AG04450 (cell line): ENCODE measurements at places on chromosomes 6 and 20. TPM values are rescaled to one million over a fixed set of nuclear protein-coding genes. Genes with fewer than 3 reads are reported as not detected.

DNA sequence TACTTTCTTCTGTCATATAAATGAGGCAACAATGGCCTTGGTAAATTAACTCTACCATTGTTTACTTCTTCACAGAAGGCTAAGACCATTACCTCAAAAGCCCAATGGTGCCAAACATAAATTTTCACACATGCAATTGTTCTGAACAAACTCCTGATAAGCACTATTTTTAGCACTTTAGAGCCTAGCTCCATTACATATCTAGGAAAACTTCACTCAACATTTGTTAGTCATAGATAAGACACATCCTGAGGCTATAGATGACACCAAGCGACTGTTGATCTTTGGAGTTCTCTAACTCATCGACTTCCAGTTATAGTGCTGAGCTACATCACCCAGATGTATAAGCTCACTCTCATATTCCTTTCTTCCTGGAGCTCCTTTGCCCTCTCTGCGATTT, 245.9 kb downstream of the EYS start:
- no peak for DNase-seq

The GTF3C6 gene
- 49.2 and 65.7 TPM in 2 replicates for polyA plus RNA-seq

DNA sequence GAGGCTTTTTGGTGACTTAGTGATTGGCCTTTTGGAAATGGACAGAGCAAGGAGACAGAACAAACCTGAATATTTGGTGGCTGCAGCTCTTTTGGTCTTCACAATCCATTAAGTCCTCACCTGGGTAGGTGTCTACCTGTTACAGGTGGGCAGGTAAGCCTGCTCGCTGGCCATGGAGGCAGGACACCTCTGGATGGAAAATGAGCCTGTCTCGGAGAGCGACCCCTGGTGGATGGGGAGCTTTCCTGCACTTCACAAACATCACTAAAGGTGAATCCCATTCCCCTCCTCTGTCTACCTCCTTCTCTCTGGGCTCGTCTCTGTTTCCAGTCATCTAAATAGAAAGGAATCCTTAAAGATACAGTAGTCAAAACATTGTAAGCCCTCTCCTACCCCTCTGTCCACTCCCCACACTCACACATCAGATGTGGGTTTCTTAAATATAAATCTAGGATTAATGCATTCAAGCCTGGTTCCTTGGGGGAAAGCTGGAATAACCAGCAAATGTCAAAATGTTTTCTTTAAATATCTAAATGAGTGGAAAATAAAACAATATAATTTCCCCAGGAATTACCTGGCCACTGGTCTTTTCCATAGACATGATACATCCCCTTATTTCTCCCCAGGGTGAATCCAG, 304.9 kb downstream of the CDH26 start:
- no peak for DNase-seq

DNA sequence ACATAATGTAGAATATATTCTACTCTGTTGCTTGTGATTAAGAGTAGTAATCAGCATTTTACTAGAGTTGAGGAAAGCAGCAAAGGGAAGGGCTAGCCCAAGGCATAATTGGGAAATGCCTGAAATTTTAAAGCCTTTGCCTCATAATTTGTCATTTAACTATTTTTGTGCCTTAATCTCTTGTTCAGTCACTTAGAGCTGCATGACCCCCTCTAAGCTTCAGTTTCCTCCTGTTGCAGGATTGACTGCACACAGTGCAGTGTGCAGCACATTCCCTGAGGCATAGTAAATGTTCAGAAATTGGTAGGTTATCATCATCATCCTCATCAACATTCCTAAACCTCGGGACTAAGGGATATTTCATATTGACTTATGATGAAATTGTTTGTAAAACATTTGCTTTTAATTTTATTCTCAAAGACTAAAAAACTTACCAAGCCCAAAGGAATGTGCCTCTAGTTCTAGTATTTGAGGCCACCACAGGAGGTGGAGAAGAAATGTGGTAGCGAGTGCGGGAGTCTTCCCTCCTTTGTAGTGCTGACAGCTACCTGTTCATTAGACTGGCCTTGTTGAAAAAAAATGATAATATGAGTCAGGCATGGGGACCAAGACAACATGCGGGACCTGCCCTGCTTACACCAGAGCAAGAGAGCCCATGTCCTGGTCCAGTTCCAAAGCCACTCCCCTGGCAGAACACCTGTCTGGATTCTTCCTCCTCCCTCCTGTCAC, 14.8 kb upstream of the TENT5A start:
- DNase-seq, result no peak

GRCh38 chr20:46994341-46994740, 99.7 kb downstream of the EYA2 start:
- DNase-seq, result no peak

DNA sequence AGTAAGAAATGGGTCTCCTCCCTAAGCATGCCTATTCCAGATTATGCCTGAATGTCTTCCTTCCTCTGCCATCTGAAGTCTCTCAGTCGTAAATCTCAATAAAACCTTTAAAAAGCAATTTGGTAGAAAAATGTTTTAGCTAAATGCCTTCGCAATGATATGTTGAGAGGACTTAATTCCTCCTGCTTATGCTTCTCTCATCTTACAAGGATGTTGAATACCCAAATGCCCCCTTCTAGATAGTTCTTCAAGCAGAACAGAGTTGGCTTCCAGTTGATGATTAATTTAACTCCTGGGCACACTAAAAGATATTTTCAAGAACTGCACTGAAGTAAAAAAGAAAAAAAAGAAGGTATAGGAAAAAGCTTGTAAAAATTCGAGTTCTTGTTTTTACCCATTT, 275.0 kb upstream of the SPTLC3 start:
- no peak for DNase-seq

The BTN2A1 gene
- 29.5 TPM in 2 replicates for polyA plus RNA-seq

DNA sequence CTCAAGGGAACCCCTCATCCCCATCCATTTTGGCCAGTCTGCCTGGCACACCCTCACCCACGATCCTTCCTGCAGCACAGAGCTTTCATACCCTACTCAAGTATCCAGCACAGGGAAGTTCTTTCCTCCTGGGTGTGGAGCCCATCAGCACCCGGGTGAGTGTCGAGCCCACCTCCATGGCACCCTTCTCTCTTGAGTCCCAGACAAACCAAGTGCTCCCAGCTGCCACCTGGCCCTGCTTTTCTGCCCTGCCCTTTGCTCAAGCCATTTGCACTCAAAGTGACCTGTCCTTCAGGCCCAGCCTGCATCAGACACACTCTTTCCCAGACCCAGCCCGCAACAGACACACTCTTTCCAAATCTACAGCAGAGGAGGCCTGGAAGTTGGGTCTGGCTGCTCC, 257.2 kb downstream of the DLL1 start:
- no peak for DNase-seq
